ENCODE measurements at places on chromosomes 5 and 9. TPM values are rescaled to one million over a fixed set of nuclear protein-coding genes. Genes with fewer than 3 reads are reported as not detected.

GRM6 gene
- 0.08 TPM for polyA plus RNA-seq

SNCAIP gene
- 5.1 TPM for polyA plus RNA-seq

FOXD4L3 gene
- polyA plus RNA-seq: not detected

LIFR gene
- 18.3 TPM for polyA plus RNA-seq

QRFP gene
- polyA plus RNA-seq: not detected

PCDHA1 gene
- polyA plus RNA-seq: 0.08 TPM

MLANA gene
- not detected for polyA plus RNA-seq

GLE1 gene
- 13.8 TPM for polyA plus RNA-seq

TMC1 gene
- polyA plus RNA-seq: not detected

CRHBP gene
- polyA plus RNA-seq: 16.5 TPM

SLC36A1 gene
- polyA plus RNA-seq: 3.0 TPM

MAMDC4 gene
- 0.57 TPM for polyA plus RNA-seq

CCL19 gene
- 7.5 TPM for polyA plus RNA-seq

PKN3 gene
- polyA plus RNA-seq: 8.1 TPM

SEMA5A gene
- 0.97 TPM for polyA plus RNA-seq

LCN1 gene
- not detected for polyA plus RNA-seq

ORM2 gene
- 0.88 TPM for polyA plus RNA-seq

WNK2 gene
- polyA plus RNA-seq: 9.2 TPM

PCDHGA8 gene
- polyA plus RNA-seq: 0.48 TPM

PCDHB11 gene
- polyA plus RNA-seq: 0.48 TPM

TMEM38B gene
- polyA plus RNA-seq: 22.6 TPM

SHC3 gene
- polyA plus RNA-seq: 7.0 TPM

RANBP17 gene
- 5.5 TPM for polyA plus RNA-seq

PLPP1 gene
- 138 TPM for polyA plus RNA-seq

CCDC192 gene
- 0.56 TPM for polyA plus RNA-seq

RMRP gene
- polyA plus RNA-seq: 1,807 TPM

STC2 gene
- 0.88 TPM for polyA plus RNA-seq

PHYHD1 gene
- polyA plus RNA-seq: 86.6 TPM

MINAR2 gene
- polyA plus RNA-seq: not detected

PDLIM4 gene
- 2.8 TPM for polyA plus RNA-seq

AGGF1 gene
- 11.2 TPM for polyA plus RNA-seq

CER1 gene
- not detected for polyA plus RNA-seq

CLIC3 gene
- polyA plus RNA-seq: 3.8 TPM

SMIM3 gene
- polyA plus RNA-seq: 22.1 TPM

IL3 gene
- not detected for polyA plus RNA-seq

FOXD4L6 gene
- polyA plus RNA-seq: 0.07 TPM

LCP2 gene
- 9.3 TPM for polyA plus RNA-seq

AGXT2 gene
- 0.11 TPM for polyA plus RNA-seq

DMRT3 gene
- not detected for polyA plus RNA-seq

PDZD2 gene
- polyA plus RNA-seq: 4.3 TPM
